A673 (cell line): ENCODE measurements at places on chromosomes 4 and X. TPM values are rescaled to one million over a fixed set of nuclear protein-coding genes. Genes with fewer than 3 reads are reported as not detected.
A peak's percentile ranks its signal among the peaks of the same experiment; 100 is the strongest.

The NAP1L2 gene
- total RNA-seq = 0.21 and 0.50 TPM in 2 replicates

The CLNK gene
- total RNA-seq = not detected in 2 replicates

- no peak for DNase-seq
Measured at GRCh38 chr4:153509724-153510123, 43.6 kb downstream of the TMEM131L start.

GRCh38 chr4:87949961-87950360 lies 25.6 kb upstream of the SPP1 start:
- peak; percentile 5 for DNase-seq

- peak; percentile 48 for DNase-seq
Measured at GRCh38 chrX:97026406-97026805, 142.7 kb downstream of the RPA4 start.
